ENCODE measurements at places on chromosomes 13 and 19.
A peak's percentile ranks its signal among the peaks of the same experiment; 100 is the strongest.

- DNase-seq, result no peak
These were observed at the start of gene CACNG8 for GRCh38 chr19:53962887-53963431. CACNG8 (plus strand) TSS chr19:53962937.

DNA sequence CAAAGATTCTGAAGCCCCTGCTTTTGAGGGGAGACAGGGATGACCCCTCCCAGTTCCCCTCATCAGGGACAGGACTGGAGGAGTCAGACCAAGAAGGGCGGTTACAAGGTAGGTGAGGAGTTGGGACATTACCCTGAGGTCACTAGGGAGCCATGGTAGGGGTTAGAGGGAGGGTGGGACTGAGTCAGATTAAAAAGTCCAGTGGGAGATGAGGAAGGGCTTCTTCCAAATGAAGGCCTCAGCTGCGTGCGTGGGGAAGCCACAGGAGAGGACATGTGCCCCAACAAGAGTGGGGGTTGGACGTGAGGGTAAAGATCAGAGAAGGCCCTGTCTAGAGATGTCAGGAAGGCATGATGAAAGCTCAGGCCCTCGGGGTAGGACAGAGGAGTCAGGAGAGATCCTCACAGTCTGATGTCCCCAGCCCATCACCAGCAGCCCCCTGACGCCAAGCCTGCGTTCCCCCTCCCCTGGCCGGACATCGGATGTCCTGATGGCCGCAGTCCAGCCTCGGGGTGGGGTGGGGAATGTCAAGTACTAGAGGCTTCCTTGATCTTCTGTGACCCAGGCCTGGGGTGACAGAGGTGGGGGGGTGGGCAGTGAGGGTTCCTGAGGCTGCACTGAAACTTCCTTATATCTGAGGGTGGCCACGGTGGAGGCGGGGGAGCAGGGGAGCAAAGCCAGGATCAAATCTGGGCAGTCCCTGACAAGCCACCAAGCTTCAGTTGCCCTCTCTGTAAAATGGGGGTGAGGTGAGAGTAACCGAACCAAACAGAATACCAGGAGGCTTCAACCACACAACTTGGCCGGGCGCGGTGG, 6.5 kb upstream of the MFSD12 start:
- no peak for DNase-seq

- DNase-seq, result no peak
These were observed 8.2 kb downstream of the NALCN start for GRCh38 chr13:101408154-101408553.

- no peak for DNase-seq
These were observed 234.6 kb downstream of the SLITRK6 start for GRCh38 chr13:85564598-85564997.

- no peak for DNase-seq
These were observed 325.7 kb upstream of the SLC10A2 start for GRCh38 chr13:103391936-103392335.

DNA sequence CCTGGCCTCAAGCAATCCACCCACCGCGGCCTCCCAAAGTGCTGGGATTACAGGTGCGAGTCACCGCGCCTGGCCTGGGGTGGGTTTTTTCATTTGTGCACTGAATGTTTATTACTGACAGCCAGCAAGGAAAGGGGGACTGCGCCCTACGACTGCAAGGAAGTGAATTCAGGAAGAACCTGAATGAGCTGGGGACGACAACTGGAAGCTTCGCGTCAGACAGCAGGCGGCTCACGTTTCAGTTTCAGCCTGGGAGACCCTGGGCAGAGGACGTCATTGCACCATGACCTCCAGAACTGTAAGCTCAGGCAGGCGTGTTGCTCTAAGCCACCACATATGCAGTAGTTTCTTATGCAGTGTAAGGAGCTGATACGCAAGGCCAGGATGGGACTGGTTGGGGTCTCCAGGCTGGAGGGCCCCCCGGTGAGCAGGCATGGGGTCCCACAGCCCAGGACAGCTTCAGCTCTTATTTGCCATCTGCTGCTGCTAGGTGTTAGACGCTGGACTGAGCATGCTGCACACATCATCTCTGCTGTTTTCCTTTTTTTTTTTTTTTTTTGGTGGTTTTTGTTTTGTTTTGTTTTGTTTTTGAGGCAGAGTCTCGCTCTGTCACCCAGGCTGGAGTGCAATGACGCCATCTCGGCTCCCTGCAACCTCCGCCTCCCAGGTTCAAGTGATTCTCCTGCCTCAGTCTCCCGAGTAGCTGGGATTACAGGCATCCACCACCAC, 66.6 kb downstream of the GADD45B start:
- no peak for DNase-seq

DNA sequence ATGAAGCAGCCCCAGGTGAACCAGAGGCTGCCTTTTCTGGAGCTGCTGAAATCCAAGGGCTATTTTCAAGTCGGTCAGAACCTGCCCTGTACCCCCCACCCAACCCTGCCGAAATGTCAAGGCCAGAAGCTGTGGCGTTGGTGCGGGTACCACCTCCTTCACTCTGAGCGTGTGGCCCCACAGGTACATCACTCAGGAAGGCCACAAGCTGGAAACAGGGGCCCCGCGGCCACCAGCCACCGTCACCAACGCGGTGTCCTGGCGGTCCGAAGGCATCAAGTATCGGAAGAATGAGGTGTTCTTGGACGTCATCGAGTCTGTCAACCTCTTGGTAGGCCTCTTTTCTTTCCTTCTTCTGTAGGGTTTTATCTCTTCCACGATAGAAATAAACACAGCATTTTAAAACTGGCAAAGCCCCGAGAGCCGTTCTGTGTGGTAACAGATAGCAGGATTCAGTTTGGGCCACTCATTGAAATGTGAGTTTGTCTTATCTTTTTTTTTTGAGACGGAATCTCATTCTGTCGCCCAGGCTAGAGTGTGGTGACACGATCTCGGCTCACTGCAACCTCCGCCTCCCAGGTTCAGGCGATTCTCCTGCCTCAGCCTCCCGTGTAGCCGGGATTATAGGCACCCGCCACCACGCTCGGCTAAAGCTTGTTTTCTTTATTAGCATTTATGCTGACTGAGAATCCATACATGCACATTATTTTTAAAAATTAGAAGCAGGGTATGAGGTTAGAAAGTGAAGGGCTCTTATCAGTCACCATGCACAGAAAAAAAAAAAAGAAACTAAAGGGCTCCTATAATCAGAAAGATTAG, 11.3 kb downstream of the AP1M1 start:
- no peak for DNase-seq

- DNase-seq, result no peak
These were observed 42.6 kb upstream of the MBNL2 start for GRCh38 chr13:97179501-97179900.

- no peak for DNase-seq
These were observed 59.5 kb downstream of the MICU2 start for GRCh38 chr13:21544515-21544914.

DNA sequence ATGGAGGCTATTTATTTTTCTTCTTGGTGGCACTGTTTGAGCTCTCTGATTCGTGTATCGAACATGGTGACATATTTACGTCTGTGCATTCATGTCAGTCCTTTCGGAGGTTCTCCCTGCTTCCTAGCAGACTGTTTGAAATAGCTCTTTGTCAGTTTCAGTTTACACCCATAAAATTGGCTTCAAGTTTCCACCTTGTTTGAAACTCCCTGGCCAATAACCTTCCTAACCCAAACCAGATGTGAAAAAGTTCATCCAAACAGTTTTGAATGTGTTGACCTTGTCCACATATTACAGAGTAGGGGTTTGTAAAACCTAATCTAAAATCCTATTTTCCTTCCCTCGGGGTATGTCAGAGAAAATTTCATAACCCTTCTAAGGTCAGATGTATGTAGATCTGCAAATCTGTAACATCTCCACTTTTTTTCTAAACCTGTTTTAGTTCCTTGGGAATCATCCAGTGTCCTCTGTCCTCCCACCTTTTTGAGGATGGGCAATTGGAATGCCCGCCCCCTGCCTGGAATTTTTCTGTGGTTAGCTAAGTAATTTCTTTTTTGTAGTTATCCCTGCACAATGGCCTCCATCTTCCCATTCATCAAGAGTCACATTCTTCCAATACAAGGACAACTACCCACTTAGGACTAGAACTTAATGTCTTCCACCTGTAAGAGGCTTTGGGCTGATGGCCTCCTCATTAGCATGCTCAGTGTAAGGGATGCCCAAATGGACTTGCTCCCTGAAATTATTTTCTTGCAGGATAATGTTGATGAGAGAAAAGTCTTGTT, 499.8 kb downstream of the GPC6 start:
- DNase-seq, result no peak

DNA sequence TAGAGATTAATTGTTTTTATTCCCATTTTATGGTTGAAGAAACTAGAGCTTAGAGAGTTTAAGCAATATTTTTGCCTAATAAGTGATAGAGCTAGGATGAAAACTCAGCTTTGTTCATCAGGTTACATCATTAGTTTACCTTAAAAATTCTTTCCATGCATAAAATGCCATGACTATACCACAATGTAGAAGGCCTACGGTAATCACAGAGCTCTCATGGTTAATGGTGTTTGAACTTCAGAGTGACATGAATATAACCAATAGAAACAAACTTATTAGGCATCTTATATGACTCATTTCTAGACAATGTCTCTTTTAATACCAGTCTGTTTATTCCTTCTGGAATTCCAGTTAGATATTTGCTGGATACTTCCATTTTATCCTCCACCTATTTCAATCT, 78.5 kb downstream of the FGF9 start:
- DNase-seq, result no peak

GRCh38 chr19:10193790-10194499, 808 bp downstream of the DNMT1 start:
- DNase-seq, result no peak

DNA sequence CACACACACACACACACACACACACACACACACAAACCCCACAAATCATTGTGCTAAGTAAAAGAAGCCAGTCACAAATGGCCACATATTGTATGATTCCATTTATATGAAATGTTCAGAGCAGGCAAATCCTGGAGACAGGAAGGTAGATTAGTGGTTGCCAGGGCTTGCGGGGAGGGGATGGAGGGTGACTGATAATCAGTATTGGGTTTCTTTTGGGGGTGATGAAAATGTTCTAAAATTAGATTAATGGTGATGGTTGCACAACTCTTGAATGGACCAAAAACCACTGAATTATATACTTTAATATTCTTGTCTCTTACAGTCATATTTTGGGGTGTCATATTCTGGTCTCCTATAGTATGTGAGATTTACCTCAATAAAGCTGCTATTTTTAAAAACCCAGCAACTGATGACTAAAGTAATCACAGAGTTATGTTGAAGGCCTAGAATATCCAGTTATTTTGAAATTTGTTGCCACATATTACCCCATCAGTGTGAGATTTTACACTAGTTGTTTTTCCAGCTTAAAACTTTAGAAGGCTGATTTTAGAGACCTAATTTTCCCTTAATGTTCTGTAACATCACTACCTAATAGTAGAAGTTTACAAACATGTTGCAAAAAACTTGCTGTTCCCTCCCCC, 20.3 kb downstream of the FLT1 start:
- no peak for DNase-seq

DNA sequence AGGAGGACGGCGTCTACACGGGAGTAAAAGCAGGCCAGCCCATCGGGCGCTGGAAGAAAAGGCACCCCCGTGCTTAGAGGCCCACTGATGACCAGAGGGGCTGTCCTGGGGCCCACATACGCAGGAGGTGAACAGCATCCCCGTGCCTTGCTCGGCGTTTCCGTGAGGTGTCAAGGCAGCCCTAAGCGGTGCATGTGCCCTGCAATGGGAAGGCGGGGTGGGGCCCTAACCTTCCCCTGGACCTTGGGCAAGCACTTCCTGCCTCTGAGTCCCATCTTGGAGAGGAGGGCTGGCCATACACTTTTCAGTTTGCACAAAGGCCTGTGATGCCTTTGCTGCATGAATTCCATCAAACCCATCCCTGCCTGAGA, 47.8 kb upstream of the ATP11A start:
- DNase-seq, result no peak

DNA sequence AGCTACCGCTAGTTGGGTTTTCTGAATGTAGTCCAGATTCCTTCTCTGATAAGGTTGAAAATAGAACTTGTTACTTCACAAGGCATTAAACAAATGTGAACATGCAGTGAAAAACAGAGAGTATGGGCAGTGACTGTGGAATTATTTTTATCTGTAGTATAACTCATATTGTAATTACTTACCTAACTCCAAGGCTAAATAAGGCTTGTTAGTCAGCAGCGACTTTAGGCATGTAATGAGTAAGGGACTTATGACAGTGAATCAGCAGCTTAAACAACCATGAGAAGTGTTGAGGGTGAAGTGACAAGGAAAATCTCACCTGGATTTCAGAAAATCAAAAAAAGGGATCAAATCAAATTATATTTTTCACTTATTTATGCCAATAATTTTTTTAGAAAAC, 1719.5 kb upstream of the MIR17HG start:
- no peak for DNase-seq

DNA sequence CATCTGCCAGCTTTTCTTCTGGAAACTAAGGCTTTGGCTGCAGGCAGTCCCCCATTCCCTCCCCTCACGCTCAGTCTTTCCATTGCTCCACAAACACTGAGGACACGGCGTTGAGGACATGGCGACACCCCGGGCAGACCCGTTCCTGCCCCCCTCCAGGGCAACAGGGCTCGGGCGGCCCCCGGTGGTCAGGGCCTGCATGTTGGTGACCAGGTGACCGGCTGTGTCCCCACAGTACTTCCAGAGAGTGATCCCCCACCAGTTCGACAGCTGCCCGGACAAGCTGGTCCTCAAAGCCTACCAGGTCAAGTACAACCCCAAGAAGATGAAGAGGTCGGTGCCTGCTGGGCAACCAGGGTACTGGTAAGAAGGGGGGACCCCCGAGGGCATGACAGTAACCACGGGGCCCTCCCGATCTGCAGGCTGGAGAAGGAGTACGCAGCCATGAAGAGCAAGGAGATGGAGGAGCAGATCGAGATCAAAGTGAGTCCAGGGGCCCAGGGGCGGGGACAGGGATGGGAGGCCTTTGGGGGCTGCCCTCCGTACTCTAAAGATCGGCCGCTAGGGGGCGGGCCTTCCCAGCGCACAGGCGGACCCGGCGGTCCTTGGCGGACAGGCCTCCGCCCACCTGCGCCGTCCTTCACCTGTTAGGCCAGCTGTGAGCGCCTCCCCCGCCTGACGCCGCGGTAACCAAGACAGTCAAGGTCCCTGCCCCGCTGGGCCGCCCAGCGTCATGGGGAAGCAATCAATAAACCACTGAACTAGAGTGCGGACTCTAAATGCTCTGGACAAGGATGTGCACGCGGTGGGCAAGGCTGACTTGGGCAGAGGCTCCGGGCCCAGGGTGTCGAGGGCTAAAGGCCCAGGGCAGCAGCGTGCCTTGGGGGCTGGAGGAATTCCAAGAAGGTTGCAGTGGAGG, 21.1 kb downstream of the PRR36 start:
- DNase-seq, result peak; percentile 66

- DNase-seq, result no peak
These were observed 230.1 kb downstream of the POSTN start for GRCh38 chr13:37368501-37368900.

DNA sequence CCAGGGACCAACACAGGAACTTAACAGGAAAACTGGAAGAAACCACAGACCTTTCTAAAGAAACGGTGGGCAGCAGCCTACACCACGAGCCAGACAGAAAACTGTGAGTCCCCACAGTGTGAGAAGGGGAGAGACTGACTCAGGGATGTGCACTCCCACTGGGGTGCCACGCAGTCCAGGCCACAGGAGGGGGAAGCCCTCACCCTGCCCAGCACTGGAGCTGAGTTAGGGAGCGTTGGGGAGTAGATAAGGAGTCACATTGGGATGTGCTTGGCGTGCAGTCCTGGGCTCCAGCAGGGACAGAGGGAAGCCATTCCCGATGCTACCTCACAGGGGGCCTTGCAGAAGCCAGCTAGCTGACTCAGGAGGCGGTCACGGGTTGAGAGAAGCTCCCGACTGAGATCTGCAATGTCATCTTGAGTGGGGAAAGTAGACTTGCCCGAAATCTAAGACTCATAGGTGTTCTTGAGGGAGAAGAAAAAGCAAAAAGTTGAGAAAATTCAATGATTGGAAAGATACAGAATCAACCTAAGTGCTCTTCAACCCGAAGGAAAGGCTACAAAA, 17.3 kb downstream of the SIGLEC8 start:
- DNase-seq, result no peak
